AML-193 (cell line): ENCODE measurements at places on chromosomes 4 and X.
A peak's percentile ranks its signal among the peaks of the same experiment; 100 is the strongest.

GRCh38 chrX:74535408-74536151, 78.8 kb downstream of the RLIM start:
- DNase-seq: peak; percentile 24

DNA sequence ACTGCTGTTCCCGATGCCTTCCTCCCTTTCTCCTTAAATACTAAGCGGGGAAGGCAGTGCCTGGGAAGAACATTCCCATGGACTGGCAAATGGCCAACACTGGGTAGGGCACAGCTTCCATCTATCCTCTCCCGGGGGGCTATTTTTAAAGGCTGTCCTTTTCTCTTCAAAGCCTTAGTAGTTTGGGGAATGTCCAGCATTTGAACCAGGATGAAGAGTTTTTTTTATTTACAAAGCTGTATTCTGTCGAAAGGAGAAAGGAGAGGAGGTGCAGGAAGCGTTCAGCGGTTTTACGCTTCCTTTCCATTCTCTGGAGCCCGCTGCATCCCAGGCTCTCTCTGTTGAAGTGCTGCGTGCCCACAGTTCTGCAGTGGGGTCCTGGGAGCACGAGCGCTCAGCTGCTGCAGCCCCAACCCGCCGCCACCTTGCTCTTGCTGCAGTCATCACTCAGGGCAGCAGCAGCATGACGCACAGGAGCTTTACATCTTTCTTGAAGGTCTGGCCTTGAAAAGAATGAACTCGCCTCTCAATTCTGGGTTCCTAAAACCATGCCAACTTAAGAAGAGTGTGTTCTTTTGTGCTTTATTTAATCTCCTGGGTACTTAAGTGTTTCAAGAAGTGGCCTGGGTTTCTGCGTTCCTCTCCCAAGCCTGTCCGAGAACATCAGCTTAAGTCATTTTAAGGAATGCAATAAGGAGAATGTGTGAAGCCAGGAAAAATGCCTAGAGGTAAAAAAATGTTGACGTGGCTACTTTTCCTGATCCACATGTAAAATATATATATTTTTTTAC, 427.2 kb downstream of the MAPK10 start:
- DNase-seq: no peak

- DNase-seq: no peak
These were observed 43.3 kb downstream of the DHRSX start for GRCh38 chrX:2457289-2458133.

DNA sequence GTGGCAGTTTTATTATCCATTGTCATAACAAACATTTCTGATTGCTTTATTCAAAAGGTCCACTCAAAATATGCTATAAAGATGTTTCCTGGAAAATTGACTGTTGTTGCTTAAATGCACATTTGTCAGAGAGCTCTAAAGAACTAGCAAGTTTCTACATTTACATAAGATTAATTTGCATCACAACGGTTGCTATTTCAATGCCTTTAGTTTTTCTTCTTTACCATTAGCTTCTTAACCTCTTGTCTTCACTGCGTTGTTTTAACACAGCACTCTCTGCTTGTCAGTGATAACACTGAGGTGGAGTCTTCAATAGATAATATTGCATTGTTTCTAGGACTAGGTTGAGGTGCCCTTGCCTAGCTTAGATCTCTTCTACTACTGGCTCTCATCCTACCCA, 76.7 kb upstream of the GALNT7 start:
- no peak for DNase-seq

- no peak for DNase-seq
These were observed 46.9 kb upstream of the STIM2 start for GRCh38 chr4:26813698-26814097.

DNA sequence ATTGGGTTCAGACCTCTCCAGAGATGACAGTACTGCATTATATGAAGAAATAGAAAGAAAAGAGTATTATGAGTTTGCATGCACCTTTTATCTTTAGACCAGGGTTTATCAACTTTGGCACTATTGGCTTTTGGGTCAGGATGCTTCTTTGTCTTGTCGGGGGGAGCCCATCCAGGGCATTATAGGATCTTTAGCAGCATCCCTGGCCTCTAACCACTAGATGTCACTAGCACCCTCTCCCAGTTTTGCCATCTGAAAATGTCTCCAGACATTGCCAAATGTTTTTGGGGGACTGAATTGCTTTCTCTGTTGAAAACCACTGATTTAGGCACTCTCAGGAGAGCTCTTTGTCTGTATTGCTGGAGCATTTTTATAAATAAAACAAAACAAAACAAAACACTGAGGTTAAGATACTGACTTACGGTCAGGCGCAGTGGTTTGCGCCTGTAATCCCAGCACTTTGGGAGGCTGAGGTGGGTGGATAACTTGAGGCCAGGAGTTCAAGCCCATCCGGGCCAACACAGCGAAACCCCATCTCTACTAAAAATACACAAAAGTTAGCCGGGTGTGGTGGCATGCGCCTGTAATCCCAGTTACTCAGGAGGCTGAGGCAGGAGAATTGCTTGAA, 23.6 kb downstream of the CA5B start:
- peak; percentile 29 for DNase-seq
